Uterus (tissue), 4 donors: ENCODE measurements at places on chromosomes 5 and 9. TPM values are rescaled to one million over a fixed set of nuclear protein-coding genes. Genes with fewer than 3 reads are reported as not detected.

DNA sequence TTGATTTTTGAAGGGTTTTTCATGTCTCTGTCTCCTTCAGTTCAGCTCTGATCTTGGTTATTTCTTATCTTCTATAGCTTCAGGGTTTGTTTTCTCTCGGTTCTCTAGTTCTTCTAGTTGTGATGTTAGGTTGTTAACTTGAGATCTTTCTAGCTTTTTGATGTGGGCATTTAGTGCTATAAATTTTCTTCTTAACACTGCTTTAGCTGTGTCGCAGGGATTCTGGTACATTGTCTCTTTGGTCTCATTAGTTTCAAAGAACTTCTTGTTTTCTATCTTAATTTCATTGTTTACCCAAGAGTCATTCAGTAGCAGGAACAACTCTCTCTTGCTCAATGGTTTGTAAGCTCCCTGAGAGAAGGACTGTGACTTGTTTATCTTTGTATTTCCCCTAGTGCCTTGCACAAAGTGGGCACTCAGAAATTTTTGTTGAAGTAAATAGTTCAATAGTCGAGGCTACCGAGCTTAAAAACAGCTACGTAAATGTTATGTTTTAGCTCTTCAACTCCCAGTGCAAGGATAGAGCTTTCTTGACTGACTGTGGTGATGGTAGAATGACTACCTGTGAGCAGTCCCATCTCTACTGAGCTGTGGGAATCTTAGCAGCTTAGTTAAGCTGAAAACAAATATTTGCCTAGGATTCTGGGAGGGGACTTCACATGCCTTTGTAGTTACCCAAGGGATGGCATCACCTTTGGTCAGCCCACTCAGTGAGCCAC lies 225.8 kb upstream of the ELL2 start:
- H3K27ac ChIP-seq, result no peak overlapping the region
- no peak for DNase-seq
- H3K4me3 ChIP-seq, result no peak overlapping the region

DNA sequence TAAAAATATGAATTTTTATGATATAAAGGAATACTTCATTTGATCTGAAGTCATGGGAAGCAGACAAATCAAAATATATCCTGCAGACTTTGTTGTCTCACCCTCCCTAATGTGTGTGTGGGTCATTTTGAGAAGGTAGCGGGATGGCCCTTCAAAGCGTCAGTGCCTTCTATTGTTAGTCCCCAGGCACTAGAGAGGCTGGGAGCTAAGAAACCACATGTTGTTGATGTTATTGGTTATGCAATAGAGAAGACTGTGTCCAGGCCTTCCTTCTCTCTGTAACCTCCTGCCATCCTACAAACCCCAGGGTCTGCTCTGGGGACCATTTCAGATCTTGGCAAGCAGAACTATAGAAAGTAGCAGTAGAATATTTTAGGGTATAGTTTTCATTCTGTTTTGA lies 94.7 kb downstream of the NLN start:
- H3K4me1 ChIP-seq, result no peaks in the 10 kb centered on the region
- no peaks in the 10 kb centered on the region for H3K27me3 ChIP-seq
- H3K4me3 ChIP-seq, result no peak overlapping the region

- no peak overlapping the region for H3K27ac ChIP-seq
- H3K4me3 ChIP-seq, result no peak overlapping the region
- no peak for DNase-seq
- H3K36me3 ChIP-seq, result no peaks in the 10 kb centered on the region
Measured at GRCh38 chr9:96183751-96184150, 118.2 kb downstream of the HSD17B3 start.

- no peak overlapping the region for H3K4me3 ChIP-seq
- no peak overlapping the region for H3K27ac ChIP-seq
- DNase-seq, result no peak
- H3K4me1 ChIP-seq, result no peaks in the 10 kb centered on the region
- H3K27me3 ChIP-seq, result no peaks in the 10 kb centered on the region
Measured at GRCh38 chr5:139222346-139222745, 24.2 kb upstream of the SIL1 start.

GRCh38 chr5:91928754-91929521 lies 545.8 kb upstream of the ARRDC3 start:
- H3K4me1 ChIP-seq, result no peaks in the 10 kb centered on the region
- H3K4me3 ChIP-seq, result no peak overlapping the region
- H3K36me3 ChIP-seq, result no peaks in the 10 kb centered on the region
- H3K27me3 ChIP-seq, result no peaks in the 10 kb centered on the region
- H3K27ac ChIP-seq, result no peak overlapping the region

DNA sequence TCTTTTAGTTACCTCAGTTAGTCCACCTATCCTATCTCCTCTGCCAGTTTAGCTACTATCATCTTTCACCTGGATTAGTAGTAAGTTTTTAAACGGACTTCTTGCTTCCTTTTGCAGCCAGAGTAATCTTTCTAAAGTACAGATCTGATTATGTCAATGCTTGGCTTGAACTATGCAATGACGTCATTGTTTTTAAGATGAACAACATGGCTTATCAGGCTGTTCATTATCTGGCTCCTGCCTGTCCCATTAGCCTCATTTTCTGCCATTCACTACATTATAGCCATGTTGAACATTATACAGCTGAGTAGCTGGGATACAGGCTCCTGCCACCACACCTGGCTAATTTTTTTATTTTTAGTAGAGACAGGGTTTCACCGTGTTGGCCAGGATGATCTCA lies 98.7 kb downstream of the RANBP17 start:
- H3K36me3 ChIP-seq, result no peaks in the 10 kb centered on the region
- H3K27ac ChIP-seq, result no peak overlapping the region
- no peaks in the 10 kb centered on the region for H3K4me1 ChIP-seq

DNA sequence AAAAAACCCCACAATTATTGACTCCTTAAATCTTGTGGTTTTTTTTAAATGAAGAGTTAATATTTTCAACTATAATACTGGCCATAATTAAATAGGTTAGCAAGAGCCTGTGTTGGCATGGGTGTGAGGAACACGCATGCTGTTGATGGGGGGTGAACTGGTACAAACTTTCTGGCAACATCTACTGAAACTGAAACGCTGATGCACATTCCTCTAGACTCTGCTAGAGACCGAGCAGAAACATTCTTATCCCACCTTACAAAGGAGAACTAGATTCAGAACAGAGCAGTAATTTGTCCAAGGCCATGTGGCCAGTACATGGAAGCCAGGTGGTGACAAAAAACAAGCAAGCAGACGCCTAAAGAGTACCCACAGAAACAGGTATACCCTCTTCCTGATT lies 2.4 kb downstream of the BICD2 start:
- no peaks in the 10 kb centered on the region for H3K27me3 ChIP-seq
- DNase-seq, result no peak
- no peaks in the 10 kb centered on the region for H3K4me1 ChIP-seq
- no peaks in the 10 kb centered on the region for H3K36me3 ChIP-seq
- H3K4me3 ChIP-seq, result no peak overlapping the region

GRCh38 chr9:84822589-84823233 lies 153.2 kb downstream of the NTRK2 start:
- H3K36me3 ChIP-seq, result no peaks in the 10 kb centered on the region
- H3K4me3 ChIP-seq, result no peak overlapping the region
- H3K27ac ChIP-seq, result no peak overlapping the region
- no peak for DNase-seq

GRCh38 chr9:27194401-27195091 lies 85.5 kb downstream of the TEK start:
- no peak for DNase-seq
- H3K4me3 ChIP-seq, result no peak overlapping the region
- H3K4me1 ChIP-seq, result peaks cover 5% of the 10 kb centered on the region
- H3K27ac ChIP-seq, result no peak overlapping the region

DNA sequence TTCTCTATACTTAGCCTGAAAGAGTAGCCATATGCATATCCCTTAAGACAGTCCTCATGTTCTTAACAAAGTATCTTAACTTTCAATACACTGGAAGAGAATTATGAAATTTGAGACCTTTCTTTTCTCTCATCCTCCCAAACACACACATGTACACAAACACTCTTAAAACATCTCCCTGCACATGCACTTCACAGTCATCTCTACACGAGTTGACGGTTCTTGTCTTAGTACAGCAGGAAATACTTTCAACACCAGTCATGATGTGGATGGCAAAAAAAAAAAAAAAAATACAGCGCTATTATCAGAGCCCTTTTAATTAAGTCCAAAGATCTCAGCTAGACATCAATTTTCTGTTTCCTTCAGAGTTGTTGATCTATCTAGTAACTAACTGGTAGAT lies 43.6 kb upstream of the PCSK1 start:
- no peaks in the 10 kb centered on the region for H3K27me3 ChIP-seq
- H3K27ac ChIP-seq, result no peak overlapping the region
- H3K4me3 ChIP-seq, result no peak overlapping the region
- DNase-seq, result no peak

DNA sequence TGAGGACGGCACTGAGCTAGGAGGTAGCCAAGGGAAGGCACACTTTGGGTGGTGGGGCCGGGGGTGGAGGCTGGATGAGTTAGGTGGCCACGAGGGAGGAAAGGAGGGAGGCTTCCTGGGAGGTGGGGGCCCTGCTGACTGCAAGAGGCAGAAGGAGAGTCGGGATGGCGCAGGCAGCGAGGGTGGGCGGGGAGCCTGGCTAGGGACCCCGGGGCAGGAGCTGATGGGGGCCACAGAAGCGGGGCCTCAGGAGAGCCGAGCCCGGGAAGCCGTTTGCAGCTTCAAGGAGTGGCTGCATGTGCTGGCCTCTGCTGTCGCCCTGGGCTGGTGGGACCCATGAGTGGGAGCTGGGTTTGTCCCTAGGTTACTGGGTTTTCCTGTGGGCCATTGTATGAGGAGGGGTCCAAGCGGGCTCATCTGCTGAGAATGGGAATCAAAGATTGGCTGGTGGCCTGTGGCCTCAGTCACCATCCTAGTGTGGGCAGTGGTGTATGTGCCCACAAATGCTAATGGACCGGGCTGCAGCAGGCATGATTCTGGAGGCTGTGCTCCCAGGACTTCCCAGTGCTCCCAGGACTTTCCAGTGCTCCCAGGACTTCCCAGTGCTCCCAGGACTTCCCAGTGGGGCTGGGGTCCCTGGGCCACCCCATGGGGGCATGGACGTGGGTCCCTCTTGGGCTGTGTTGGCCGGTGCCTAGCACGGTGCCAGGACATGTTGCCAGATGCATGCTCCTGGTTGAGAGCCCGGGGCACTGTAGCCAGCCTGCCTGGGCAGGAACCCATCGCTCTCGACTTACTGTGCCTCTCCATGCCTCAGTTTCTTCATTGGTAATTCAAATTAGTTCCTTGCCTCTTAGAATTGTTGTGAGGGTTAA lies 40.2 kb downstream of the UNC5A start:
- no peak for DNase-seq
- H3K36me3 ChIP-seq, result no peaks in the 10 kb centered on the region
- H3K27me3 ChIP-seq, result peaks cover 3% of the 10 kb centered on the region
- no peak overlapping the region for H3K4me3 ChIP-seq
- H3K27ac ChIP-seq, result no peak overlapping the region

- H3K4me1 ChIP-seq, result no peaks in the 10 kb centered on the region
- no peaks in the 10 kb centered on the region for H3K27me3 ChIP-seq
- no peak overlapping the region for H3K4me3 ChIP-seq
- no peaks in the 10 kb centered on the region for H3K36me3 ChIP-seq
- H3K27ac ChIP-seq, result no peak overlapping the region
- DNase-seq, result no peak
Measured at GRCh38 chr9:36018129-36018528, 18.6 kb upstream of the RECK start.

DNA sequence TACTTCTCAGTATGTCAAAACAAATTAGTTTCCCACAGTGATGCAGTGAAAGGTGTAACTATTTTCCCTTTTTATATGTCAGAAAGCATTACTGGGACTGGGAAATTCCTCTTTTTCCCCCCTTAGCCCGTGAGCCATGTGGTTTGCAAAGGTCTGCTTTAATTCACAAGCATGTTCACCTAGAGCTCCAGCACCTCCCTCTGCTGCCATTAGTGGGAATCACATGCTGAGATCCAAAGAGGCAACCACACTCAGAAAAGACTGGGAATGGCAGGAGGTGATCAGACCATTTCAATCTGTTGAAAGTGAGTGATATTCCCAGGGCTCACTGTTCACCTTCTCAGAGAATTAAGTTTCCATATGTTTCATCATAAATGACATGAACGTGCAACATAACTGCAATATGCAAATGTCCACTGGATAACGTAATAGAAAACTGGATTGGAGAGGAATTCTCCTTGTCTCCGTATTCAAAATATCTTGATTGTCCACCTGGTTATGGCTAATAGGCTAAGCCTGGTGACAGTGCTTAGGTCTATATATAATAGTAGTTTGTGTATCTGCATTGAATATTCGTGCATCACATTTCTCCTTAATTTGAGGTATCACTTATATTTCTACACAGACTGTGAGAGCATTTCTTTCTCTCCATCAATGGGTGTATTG lies 703.5 kb upstream of the WWC1 start:
- H3K27me3 ChIP-seq, result no peaks in the 10 kb centered on the region
- H3K4me1 ChIP-seq, result no peaks in the 10 kb centered on the region
- no peak for DNase-seq

- H3K4me1 ChIP-seq, result no peaks in the 10 kb centered on the region
- no peaks in the 10 kb centered on the region for H3K36me3 ChIP-seq
- no peaks in the 10 kb centered on the region for H3K27me3 ChIP-seq
- no peak overlapping the region for H3K4me3 ChIP-seq
- no peak for DNase-seq
- H3K27ac ChIP-seq, result no peak overlapping the region
Measured at GRCh38 chr5:178310130-178310865, 77.7 kb upstream of the PHYKPL start.

- H3K27ac ChIP-seq, result no peak overlapping the region
- H3K4me3 ChIP-seq, result no peak overlapping the region
- DNase-seq, result no peak
Measured at GRCh38 chr5:143279698-143280097, 123.8 kb downstream of the NR3C1 start.

GRCh38 chr9:8401961-8402705 lies 602.6 kb upstream of the DMAC1 start:
- H3K27me3 ChIP-seq, result no peaks in the 10 kb centered on the region
- H3K4me1 ChIP-seq, result no peaks in the 10 kb centered on the region
- H3K4me3 ChIP-seq, result no peak overlapping the region
- H3K27ac ChIP-seq, result no peak overlapping the region
- no peak for DNase-seq
- H3K36me3 ChIP-seq, result no peaks in the 10 kb centered on the region

DNA sequence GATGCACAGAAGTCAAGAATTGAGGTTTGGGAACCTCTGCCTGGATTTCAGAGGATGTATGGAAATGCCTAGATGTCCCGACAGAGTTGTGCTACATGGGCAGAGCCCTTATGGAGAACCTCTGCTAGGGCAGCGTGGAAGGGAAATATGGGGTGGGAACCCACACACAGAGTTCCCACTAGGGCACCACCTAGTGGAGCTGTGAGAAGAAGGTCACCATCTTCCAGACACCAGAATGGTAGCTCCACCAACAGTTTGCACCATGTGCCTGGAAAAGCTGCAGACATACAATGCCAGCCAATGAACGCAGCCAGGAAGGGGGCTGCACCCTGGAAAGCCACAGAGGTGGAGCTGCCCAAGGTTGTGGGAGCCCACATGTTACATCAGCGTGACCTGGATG lies 104.5 kb downstream of the STK32A start:
- H3K4me1 ChIP-seq, result no peaks in the 10 kb centered on the region
- no peaks in the 10 kb centered on the region for H3K36me3 ChIP-seq
- no peak overlapping the region for H3K4me3 ChIP-seq
- H3K27ac ChIP-seq, result no peak overlapping the region
- H3K27me3 ChIP-seq, result no peaks in the 10 kb centered on the region

Gene UBE2QL1
- total RNA-seq, result 0.34 TPM

Gene CTXN3
- total RNA-seq, result not detected

Gene CCNI2
- total RNA-seq, result not detected

Gene PCDHGB6
- 7.4 TPM for total RNA-seq

Gene ARID3C
- 0.35 TPM for total RNA-seq

Gene PCDHA13
- total RNA-seq, result not detected

Gene OLFM1
- 27.4 TPM for total RNA-seq

Gene CCNJL
- 5.8 TPM for total RNA-seq

Gene PAX5
- total RNA-seq, result 0.55 TPM
